Central memory CD4-positive, alpha-beta T cell (primary cell): ENCODE measurements at places on chromosomes 11 and 22.
A peak's percentile ranks its signal among the peaks of the same experiment; 100 is the strongest.

GRCh38 chr11:62882788-62883501, 2.2 kb downstream of the SLC3A2 start:
- no peak for DNase-seq

- peak; percentile 73 for DNase-seq
Observed at GRCh38 chr11:46127150-46127638, 5.9 kb upstream of the PHF21A start.

GRCh38 chr22:23033116-23033905, 37.0 kb upstream of the GNAZ start:
- no peak for DNase-seq

- DNase-seq, result no peak
Observed at GRCh38 chr22:33909075-33909458, 11.2 kb downstream of the LARGE1 start.

- DNase-seq, result no peak
Observed at GRCh38 chr11:12815129-12815480, 140.9 kb downstream of the TEAD1 start.

- no peak for DNase-seq
Observed at GRCh38 chr11:116387641-116388040, 385.1 kb downstream of the BUD13 start.

- no peak for DNase-seq
Observed at GRCh38 chr11:68140496-68141245, 19.5 kb upstream of the CHKA start.

DNA sequence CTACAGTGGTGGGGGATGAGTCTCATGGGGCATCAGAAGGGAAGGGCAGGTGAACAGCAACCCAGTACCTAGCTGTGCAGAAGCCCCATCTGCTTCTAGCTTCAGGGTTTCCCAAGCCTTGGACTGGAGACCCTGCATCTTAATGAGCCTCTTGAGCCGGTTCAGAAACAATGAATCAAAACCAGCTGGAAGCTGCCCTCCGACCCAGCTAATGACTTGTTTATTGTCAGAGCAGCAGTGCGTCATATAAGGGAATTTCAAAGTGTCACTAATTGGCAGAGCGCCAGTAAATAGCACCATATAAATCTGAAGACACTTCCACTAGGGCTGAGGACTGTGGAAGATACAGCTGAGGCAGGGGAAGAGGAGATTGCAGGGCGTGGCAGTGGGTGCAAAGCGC, 57.5 kb downstream of the RPUSD4 start:
- no peak for DNase-seq

- no peak for DNase-seq
Observed at GRCh38 chr11:8289492-8289918, 25.8 kb upstream of the LMO1 start.

DNA sequence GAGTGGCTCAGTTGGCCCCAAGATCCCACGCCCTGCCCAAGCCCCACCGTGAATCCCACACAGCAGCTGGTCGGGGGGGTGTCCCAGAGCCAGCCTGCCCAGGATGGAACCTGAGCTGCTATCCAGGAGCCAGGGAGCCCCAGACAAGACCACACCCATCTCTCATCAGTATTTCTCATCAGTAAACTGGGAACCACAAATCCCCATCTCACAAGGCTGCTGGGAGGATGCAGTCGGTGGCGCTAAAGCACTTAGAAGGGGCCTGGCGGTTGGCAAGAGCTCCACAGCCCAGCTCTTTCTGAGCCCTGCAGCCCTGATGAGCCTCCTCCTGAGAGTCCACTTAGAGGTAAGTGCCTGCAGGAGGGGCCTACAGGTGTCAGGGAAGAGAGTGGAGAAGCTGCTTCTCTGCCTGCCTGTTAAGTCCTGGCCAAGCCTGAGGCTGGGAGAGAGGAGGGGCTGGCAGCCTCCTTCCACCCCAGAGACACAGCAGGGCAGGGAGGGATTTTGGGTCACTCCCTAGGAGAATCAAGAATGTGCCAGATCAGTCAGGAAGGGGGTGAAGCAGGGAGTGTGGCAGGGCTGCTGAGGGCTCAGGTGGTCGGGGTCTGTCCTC, 6.1 kb downstream of the FADS3 start:
- no peak for DNase-seq

- peak; percentile 17 for DNase-seq
Observed at GRCh38 chr22:24325105-24325757, 54.6 kb downstream of the SPECC1L start.

DNA sequence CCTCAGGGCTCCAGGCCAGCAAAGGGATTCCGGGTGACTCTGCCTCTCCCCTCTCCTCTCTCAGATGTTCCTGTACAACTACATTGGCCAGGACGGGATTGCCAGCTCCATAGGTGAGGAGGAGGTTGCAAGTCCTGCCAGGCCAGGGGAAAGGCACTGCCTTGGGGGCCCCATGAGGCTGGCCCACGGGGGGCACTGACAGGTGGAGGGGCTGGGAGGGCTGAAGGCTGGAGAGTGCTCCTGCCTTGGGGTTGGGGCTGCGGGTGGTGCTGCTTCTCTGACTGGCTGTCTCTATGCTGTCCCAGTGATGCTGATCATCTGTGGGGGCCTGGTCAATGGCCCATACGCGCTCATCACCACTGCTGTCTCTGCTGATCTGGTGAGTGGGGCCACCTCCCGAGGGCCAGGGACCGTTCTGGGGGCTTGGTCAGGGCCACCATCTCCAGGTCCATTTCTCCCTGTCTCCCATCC, 21.7 kb downstream of the SLC37A2 start:
- no peak for DNase-seq

GRCh38 chr22:24355574-24355973, 71.8 kb upstream of the ADORA2A start:
- DNase-seq, result no peak

DNA sequence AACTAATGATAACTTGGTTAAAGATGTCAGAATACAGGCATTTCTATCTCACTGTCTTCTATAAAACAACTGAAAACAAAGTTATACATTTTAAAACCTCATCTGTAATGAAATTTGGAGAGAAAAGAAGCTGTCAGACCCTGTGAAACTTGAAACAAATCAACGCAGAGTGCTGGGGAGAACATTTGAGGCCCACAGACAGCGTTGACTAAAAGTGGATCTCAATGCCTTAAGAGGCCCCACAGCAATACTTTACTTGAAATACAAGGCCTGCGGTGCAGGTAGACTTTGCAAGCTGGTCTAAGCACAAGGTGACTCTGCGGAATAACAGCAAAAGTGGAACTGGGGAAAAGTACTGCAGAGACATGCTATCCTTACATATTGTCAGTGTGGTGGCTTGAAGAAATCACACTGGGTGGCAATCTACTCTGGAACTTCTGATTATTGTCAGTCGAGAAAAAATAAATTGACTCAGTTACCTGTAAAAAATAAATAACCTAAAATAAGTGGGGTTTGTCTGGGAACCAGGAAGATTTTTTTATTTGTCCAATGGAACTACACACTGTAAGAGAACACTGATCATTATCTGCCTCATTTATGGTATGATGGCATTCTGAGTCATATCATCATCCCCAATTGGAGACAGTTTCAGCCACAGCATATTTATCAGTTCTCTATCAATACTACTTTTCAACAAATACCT, 138.9 kb downstream of the LUZP2 start:
- no peak for DNase-seq

DNA sequence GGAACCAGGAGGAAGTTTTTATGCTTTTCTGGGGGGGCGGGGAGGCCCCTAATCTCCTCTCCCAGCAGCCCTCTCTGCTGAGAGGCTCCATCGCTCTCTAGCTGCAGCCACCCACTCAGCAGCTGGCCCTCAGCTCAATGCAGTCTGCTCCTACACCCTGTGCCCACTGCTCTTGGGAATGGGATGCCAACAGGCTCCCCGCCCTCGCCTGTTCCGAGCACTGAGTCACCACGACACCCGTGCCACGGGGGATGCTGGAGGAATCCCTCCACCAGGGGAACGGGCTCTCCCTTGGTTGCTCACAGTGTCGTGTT, 23.5 kb upstream of the SUSD2 start:
- DNase-seq, result no peak

GRCh38 chr22:41184679-41185078, 20.4 kb upstream of the L3MBTL2 start:
- DNase-seq, result no peak

- DNase-seq, result no peak
Observed at GRCh38 chr11:95768521-95768920, 21.1 kb downstream of the FAM76B start.

DNA sequence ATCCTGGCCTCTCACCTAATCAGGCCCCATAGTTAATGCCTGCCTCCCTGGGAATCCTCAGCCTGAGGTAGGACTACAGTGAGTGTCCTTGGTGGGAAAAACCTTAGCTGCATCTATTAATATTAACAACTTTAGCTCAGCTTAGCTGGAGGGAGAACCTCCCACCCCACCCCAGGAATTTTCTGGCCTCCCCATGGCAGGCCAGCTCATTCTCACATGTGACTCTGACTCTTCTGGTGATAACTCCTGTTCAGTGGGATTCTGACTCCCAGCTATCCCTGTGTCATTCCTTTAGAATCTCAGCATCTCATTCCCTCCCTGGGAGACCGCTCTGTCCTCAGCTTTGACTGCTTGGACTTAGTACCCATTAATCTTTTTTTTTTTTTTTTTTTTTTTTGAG, 14.5 kb downstream of the ART5 start:
- no peak for DNase-seq

- DNase-seq, result no peak
Observed at GRCh38 chr11:31480930-31481329, 28.5 kb downstream of the IMMP1L start.

- DNase-seq, result no peak
Observed at GRCh38 chr11:112583261-112583893, 322.7 kb upstream of the PLET1 start.

GRCh38 chr11:85759915-85760314, 51.0 kb downstream of the SYTL2 start:
- no peak for DNase-seq

DNA sequence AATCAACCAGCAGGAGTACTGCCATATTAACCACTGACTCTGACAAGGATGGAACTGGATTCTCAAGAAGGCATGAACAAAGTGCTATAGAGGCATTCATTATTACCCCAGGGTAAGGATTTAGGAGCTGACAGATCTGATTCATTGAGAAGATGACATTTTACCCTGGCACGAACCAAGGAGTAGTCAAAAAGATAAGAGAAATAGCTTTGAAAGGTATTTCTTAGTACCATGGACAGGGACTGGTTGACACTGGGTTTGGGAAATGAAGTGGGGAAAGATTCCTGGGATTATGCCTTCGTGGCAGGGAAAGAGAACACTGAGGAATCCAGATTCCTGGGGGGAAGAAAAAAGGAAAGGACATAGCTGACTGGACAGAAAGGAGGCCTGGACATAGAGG, 5.1 kb upstream of the SAAL1 start:
- DNase-seq, result no peak

GRCh38 chr11:61626580-61627380, 45.9 kb upstream of the SYT7 start:
- no peak for DNase-seq

GRCh38 chr22:37635157-37635556, 4.3 kb upstream of the SH3BP1 start:
- no peak for DNase-seq

GRCh38 chr11:103050351-103050750, 41.6 kb downstream of the DCUN1D5 start:
- DNase-seq, result no peak

- no peak for DNase-seq
Observed at GRCh38 chr22:48897645-48898370, 929.9 kb downstream of the BRD1 start.

GRCh38 chr11:119590651-119591351, 138.2 kb downstream of the NECTIN1 start:
- DNase-seq, result no peak

DNA sequence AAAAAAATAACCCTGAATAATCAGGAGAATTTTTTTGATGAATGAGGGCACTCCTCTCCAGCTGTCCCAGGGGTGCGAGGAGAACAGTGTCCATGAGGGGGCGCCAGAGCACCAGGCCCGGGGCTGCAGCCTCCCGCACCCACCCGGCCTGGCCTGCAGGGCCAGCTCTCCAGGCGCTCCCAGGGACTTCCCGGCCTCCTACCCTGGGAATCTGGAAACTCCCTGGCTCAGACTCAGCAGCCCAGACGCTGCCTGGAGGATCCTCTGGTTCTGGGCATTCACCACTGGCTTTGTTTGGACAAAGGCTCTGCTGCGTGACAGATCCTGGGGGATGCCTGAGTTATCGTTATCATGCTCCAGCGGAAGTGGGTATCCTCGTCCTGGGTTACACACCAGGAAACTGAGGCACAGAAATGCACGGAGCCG, 31.0 kb downstream of the MCM5 start:
- peak; percentile 35 for DNase-seq

DNA sequence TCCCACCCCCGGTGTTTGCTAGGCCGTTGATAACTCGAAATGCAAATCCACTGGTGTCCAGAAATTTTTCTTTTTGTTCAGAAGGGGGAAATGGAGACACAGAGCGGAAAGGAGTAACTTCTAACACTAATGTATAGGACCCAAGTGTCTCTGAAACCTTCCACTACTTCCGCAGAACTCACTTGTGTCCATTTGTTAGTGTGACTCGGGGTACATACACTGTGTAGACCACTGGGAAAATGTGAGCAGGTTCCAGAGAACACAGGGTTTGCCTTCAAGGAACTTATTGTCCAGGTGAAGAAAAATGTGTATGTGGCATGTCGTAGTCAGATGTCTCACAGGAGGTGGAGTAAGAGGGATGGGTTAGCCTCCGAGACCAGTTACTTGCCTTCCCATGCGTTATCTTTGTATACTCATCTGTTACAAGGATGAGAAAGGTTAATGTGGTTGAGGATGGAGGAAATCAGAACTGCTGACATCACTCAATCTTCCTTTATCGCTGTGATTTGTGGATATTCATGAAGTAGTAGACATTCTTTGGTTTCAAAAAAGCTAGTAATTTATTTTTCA, 857 bp downstream of the ARCN1 start:
- DNase-seq, result peak; percentile 56

- DNase-seq, result no peak
Observed at GRCh38 chr11:33358150-33358831, 101.1 kb downstream of the HIPK3 start.

GRCh38 chr22:30333707-30334087, 7.0 kb upstream of the TBC1D10A start:
- DNase-seq, result no peak

- DNase-seq, result no peak
Observed at GRCh38 chr11:118321386-118322082, 17.0 kb downstream of the CD3E start.

DNA sequence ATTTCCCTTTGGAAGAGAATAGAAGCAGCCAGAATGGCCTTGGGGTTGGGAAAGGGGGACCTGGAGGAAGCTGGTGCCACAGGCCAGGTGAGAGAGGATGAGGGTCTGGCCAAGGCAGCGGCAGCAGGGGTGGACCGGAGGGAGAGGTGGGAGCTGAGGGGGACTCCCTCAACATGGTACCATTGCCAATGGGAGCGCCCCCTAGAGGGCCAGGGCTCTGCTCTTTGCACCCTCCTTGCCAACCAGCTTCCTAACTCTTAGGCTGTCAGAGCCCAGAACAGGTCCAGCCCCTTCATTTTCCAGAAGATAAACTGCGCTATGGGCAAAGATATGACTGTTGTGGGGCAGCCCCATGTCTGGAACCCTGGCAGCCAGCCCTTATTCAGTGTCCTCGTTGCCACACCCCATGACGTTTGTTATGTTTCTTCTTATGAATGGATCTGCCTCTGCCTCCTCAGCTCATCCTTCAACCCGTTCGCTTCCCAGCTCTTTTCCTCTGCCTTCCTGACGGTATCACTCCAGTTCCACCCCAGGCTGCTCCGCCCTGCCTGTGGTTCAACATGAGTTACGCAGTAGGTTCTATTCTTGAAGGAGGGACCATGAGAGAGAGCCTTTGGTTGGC, 185.2 kb downstream of the GRIK4 start:
- DNase-seq, result no peak
